ENCODE measurements at places on chromosomes 7 and 10.

DNA sequence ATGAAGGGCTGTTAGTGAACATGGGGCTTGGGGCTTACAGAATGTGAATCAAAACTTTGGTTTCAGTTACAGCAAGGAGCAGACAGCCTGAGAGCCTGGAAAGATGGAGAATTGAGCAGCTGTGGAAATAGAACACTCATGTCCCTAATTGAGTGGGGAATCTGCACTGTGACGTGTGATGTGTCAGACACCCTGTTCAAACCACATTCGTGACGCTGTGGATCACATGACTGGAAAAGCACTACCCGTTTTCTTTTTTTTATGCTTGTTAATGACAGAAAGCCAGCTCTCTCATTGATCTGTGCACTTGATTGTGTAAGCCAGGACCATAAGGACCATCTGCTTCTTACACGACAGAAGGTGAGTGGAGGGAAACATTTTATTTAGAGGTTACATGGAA is 15.1 kb upstream of the TBX20 start:
- DNase-seq: peak; percentile 7

GRCh38 chr7:76223286-76223972 is 21.7 kb downstream of the SRRM3 start:
- no peak for DNase-seq

- no peak for DNase-seq
These were observed 516.1 kb downstream of the NRG3 start for GRCh38 chr10:82390866-82391658.

- no peak for DNase-seq
These were observed 315.3 kb downstream of the LHFPL3 start for GRCh38 chr7:104643587-104644217.

GRCh38 chr7:144529269-144529926 is 125.9 kb upstream of the NOBOX start:
- DNase-seq: no peak

DNA sequence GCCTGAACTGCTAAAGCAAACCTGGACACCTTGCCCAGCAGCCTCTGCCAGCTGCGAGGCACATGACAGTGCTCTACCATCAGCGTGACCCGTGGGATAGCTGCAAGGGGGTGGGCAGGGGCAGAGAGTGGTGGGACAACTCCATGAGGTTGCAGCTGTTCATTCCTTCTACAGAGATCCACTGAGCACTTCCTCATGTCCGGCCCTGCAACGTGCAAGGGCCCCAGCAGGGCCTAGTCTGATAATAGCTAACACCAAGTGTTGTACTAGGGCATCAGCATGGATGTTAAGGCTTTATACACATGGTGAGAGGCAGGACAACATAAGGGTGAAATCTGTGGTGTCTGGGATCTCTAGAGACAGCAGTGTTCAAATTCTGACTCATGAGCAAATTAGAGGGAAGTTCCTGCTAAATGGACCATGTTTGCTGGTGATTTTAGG is 14.3 kb downstream of the NOD1 start:
- peak; percentile 38 for DNase-seq

DNA sequence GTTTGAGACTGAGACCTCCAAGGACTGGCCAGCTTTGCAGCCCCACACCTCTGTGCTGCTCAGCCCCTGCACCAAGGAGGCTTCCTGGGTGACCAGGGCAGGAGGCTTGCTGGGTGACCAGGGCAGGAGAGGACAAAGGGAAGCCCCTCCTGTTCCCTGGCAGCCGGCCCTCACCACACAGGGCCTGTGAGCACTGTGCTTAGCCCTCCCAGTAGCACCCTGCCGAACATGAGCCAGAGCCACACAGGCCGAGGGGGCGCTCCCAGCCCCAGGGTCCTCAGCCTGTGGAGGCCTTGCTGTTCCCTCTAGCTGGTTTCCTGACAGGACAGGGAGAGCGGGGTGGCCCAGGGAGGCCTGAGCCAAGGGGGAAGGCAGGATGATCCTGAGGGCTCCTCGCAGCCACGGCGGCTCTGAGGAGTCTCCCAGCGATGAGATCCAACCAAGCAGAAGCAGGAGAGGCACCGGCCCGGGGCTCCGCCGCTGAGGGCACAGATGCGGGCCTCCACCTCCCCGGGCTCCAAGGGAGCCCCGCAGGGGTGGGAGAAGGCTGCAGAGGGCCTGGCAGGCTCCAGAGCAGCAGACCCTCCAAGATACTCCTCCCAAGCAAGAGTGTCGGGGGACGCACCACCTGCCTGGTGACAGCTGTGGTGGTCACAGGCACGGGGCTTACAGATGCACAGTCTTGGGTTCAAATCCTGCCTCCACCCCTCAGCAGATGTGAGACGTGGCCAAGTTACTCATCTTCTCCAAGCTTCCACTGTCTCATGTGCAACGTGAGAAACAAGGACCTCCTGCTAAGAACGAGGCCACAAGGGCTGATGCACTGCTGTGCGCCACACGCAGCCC is 22.5 kb downstream of the WDR86 start:
- DNase-seq: no peak

DNA sequence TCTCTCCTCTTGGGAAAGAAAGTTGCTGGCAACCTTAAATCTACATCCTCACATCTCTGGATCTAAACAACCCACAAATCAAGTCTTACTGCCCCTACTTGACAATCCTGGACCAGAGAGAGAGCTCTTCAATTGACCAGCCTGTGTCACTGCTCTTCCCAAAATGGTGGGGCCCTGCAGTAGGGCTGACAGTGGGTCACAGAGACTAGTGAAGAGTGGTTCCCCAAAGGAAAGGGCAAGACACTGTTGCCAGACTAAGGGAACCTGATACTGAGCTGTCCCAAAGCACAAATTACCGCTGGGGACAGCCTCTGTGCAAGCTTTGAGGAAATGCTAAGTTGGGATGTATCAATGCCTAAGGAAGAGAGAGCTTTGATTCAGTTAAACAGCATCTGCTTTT is 4.5 kb upstream of the GPRIN2 start:
- DNase-seq: no peak

DNA sequence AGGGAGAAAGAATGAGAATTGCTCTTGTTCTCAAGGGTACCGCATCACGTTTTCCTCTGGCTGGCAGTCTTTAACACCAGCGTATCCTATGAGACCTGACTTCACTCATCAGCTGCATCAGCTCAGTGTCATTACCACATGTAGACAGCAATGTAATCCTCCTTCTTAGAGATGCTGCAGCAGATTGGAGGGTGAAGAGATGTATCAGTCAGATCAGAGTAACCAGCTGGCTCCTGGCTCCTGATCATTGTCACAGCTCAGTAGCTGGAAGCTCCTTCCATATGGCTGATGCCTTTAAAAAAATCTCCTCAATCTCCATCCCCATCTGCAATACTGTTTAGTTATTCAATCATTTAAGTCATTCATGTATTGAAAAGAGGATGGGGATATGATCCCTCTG is 39.7 kb upstream of the EPHB6 start:
- no peak for DNase-seq

DNA sequence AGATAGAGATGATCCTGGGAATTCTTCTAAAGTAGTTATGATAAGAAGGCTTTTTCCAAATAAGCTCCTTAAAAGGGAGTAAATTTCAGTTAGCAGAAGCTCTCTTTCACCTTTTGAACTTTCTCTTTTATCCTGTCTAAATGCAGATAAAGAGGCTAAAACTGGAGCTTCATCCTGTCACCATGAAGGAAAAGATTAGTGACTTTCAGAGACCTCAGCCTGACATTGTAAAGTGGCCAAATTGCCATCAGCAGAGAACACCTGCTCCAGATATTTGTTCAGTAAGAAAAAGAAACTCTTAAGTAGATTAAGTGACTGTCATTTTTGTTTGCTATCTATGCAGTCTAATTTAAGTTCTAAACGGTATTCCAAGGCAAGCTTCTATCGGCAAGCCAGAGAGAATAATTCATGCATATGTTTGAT is 18.3 kb downstream of the VWDE start:
- no peak for DNase-seq

DNA sequence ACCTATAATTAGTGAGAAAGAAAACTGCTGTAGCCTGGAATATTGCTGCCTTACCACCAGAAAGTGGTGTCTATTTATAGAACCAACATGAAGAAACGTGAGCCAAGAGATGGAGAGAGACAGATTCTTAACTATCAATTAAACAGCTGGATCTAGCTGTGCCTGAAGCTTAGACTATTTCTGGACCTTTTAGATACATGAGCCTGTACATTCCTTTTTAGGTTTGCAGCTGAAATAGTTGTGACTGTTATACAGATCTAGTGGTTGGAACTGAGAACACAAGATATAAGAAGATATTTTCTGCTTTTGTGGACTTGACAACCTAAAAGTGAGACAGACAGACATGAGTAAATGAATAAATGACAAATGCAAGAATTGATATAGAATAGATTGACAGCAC is 73.4 kb downstream of the CDK14 start:
- no peak for DNase-seq

GRCh38 chr10:122995936-122996335 is 12.7 kb downstream of the IKZF5 start:
- DNase-seq: no peak

- no peak for DNase-seq
These were observed 16.3 kb downstream of the GPR26 start for GRCh38 chr10:123682477-123682876.

DNA sequence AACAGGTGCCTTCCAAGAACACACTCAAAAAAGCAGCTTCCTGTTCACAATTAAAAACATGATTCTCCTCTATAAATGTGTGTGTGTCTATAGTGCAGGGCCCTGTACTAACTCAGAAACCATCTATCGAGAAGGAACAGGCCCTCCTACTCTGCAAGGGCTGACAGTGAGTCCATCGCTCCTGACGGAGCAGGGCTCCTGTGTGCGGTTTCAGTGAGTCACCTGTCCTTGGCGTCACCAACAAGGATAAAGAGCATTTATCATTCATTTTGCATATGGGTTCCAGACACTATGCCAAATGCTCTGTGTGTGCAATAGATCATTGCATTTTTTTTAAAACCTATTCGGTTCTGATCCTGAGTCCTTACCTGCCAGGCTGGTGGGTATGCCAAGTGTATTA is 63.7 kb downstream of the TACC2 start:
- no peak for DNase-seq

GRCh38 chr10:80487791-80488538 is 33.9 kb downstream of the TSPAN14 start:
- DNase-seq: peak; percentile 82

- no peak for DNase-seq
These were observed 71.3 kb downstream of the LANCL2 start for GRCh38 chr7:55436457-55436856.

DNA sequence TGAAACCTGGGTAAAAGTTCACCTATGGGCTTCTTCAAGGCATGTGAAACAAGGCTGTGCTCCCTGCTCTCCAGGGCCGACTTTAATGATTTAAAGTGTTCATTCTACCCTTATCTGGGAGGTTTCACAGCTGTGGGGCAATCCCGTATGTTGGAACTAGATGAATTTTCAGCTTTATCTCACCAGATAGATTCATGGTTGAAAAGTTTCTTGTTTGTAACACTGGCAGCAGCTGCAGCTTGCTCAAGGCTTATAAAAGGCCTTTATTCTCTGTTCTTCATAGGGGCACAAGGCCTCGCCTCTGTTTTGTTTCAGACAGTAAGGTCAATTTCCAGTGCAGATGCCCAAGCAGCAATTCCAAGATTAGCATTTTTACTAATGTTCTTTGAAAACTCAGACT is 70.4 kb upstream of the DNAJB12 start:
- DNase-seq: no peak

DNA sequence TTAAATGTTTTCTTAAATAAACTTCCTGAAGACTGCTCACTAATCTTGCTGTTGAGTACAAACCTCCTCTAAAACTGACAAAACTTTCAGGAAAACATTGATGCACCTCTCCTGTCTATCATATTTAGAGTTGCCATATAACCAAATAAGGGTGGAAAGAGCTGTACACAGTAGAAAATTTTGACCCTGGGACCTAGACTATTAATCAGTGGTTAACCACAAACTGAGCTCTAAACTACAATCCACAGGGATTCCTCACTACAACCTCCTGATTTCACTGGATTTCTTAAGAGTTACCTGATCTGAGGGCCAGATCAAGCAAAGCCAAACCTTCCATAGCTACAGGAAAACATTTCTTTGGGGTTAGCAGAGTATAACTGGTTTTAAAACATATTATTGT is 39.9 kb upstream of the WNT16 start:
- no peak for DNase-seq

DNA sequence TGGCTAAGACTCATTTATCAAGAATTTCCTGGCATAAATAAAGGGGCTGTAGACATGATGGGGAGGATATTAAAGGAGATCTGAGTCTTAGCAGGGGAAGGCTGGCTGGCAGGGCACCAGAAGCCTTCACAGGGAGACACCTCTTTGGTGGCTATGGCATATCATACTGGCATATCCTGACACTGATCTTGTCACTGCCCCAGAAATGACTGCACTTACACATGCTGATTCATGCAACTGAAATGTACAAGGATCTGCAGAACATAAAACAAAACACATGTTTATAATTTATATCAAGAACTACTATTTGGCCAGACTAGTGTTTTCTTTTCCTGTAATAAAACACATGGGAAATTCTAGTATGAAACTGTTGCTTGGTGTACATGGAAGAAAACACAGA is 5.5 kb upstream of the LIPN start:
- no peak for DNase-seq

DNA sequence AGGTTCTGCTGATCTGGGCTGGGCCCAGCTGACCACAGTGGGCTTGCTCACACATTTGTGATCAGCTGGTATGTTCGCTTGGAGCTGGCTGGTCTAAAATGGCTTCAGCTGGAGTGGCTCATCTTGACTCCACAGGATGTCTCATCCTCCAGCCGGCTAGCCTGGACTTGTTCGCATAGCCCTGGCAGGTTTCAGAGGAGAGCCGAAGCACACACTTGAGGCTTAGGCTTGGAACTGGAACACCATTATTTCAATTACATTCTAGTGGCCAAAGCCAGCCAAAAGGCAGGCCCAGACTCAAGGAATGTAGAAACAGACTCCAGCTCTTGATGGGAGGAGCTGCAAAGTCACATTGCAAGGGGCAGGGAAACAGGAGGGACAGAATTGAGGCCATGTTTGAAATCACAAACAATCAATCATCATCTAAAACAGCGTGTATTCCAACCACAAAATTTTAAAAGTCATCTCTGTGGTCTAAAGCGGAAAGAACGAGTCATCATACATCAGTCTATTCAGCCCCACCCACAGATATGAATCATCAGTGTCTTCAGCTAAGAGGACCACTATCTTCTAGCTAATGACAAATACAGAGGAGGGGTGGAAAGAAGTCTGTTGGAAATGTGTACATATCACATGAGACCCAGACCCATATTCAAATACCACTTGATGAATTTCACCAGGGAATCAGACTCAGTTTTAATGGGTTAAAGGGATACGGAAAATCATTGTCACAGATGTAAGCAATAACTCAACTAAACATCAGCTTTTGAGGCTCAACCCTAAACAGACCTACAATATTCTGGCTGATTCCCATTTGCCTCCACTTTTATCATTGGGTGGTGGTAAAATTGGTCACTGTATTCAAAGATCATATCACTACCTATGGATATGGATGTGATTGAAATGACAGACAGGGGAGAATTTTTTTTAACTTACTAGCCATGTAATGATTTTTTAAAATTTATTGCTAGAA is 139.0 kb upstream of the MKLN1 start:
- peak; percentile 91 for DNase-seq

DNA sequence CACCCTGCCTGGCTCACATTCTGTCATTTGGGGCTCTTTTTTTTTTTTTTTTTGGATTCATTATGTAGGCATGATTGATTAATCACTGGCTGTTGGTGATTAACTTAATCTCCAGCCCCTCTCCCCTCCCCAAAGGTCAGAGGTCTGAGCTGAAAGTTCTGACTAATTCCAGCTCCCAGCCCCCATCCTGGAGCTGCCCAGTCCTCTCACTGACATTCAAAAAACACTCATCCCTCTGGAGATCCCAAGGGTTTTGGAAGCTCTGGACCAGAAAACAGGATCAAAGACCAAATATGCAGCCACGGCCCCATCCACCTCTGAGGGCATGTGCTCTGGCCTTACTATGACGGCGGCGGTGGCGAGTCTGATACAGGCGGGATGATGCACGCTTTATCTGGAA is 53.8 kb downstream of the RBM17 start:
- no peak for DNase-seq

All from CD14-positive monocyte (primary cell).